Ascending aorta (tissue), 2 donors: ENCODE measurements at places on chromosomes 1 and 21.

DNA sequence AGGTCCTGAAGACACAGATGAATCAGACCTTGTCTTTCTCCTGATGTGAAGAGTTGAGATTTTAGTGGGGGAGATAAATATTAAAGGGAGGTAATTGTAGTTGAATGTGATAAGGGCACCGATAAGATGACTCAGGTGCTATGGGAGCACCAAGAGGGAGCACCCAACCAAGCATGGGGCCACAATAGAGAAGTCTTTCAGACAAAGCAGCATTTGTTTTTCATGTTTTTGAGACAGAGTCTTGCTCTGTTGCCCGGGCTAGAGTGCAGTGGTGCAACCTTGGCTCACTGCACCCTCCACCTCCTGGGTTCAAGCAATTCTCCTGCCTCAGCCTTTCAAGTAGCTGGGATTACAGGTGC, 16.2 kb downstream of the SZT2 start:
- DNase-seq: no peak

DNA sequence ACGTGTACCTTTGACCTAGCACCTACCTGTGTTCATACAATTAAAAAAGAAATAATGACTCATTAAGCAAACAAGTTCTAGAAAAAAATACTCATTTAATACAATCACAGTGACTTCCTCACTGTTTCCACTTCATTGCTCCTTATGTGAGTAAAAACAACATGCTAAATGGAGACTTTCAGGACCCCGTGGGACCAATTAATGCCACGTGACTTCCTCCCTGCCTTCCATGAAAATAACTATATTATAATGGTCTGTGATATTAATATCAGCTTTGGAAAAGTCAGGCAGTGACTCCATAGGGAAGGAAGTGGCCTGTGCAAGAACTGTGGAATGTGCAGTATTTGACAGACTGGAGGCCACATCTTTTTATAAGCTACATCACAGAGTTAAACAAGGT, 337.8 kb downstream of the HLX start:
- DNase-seq: no peak

DNA sequence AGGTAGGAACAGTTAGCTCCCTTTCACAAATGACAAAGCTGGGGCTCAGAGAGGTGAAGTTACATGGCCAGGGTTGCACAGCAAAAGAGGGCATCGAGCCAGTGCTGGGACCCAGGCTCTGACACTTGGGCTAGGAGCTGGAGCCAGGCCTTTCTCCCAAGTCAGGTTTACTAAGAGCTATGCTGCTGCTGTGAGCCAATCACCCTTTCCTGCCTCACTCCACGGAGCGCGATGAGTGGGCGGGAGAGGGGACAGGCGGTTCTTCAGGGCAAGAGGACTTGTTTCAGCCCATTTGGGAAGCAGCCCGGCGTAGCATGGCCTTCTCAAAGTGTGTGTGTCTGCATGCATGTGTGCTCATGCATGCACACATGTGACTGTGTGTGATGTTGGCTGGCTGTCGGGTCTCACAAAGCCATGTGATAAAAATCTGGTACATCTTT, 10.6 kb downstream of the ID3 start:
- no peak for DNase-seq

DNA sequence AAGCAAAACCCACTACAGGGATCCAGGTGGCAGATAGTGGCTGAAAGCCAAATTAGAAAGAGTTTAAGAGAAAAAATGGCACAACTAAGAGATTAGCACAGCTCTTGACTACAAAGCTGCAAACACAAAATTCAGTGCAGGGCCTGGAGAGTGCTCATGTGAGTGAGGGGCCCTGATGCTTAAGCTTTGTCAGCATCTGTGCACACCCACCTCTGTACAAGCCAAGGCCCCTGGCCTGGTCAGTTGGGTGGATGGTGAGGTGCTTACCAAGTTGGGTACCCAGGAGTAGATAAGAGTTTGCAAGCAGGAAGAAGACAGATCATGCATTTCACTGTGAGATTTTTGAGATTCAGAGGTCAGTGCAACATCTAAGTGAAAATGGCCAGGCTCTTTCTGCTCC, 62.7 kb upstream of the ATP1B1 start:
- no peak for DNase-seq

DNA sequence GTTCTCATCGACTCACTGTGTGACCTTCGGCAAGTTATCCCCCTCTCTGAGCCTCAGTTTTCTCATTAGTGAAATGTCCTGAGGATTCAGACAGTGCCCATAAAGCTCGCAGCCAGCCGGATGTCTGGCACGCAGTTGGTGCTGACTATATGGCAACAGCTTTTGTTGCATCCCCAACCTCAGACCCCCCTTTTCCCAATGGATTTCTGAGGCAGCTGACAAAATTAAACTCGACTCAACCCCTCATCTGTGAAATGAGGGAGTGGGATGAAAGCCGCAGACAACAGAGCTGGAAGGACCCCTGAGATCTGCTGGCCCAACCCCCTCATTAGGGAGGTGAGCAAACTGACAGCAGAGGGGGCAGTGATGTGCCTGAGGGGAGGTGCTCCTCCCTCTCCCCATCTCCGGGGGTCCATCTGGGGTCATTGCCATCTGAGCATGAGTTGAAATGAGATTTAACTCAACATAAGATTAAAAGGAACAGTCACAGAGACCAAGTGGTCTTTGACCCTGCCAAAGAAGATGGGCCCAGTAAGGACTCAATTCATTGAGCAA, 40.4 kb downstream of the NKAIN1 start:
- no peak for DNase-seq

DNA sequence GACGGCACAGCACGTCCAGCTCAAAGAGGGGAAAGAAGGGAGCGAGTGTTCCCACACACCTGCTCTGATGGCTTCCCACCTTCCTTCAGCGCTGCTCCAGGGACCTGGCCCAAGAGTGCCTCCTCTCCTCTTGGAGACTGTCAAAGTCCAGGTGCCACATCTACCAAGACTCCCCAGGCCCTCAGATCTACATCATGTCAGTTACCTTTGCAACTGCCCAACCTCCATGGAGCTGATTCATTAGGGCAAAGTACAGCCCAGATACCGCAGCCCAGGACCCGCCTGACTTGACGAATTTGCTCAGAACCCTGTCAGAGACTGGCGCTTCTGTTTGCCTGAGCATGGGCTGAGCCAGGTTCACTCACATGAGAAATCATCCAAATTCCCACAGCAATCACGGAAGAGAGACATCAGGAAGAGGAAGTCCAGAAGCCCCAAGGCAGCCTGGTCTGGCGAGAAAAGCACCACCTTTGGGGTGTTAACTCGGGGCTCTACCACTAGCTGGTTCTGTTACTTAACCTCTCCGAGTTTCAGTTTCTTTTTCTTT, at the start of gene SEC16B:
TSS of gene SEC16B (minus strand) at position 234 of the 547 bp plus-strand sequence. CDS start 2,077 bp downstream, outside the sequence.
- DNase-seq: no peak

DNA sequence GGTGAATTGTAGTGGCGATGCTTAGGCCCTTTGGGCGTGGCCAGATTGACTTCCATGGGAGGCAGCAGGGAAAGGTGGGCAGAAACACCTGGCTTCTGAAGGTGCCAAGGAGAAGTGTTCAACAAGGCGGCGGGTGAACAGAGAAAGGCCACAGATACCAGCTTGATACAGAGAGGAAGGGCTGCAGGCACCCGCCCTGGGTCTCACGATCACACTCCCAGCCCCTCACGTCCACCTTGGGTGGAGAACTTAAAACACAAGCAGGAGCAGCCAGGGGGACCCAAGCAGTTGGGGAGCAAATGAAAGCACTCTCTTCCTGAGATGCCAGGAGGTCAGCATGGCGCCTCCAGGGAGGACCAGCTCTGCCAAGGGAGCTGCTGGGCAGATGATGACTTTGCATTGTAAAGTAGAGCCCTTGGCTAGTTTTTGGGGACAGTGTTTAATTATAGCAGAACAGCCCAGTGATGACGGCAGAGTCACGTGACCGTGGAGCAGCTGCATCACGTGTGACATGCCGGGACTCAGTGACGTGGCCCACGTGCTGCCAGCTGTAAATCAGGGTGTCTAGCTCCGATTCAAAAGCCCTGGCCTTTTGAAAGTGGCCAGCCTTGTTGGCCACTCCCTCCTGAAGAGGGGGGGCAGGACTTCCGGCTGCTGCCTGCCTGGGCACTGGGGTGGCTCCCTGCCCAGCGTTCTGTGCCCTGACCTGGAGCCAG, 19.0 kb downstream of the SLC37A1 start:
- peak; percentile 84 for DNase-seq

- DNase-seq: peak; percentile 67
Observed at GRCh38 chr1:45304311-45305081, 22.2 kb upstream of the HPDL start.

- peak; percentile 77 for DNase-seq
Observed at GRCh38 chr21:42262831-42263231, 43.9 kb downstream of the ABCG1 start.

DNA sequence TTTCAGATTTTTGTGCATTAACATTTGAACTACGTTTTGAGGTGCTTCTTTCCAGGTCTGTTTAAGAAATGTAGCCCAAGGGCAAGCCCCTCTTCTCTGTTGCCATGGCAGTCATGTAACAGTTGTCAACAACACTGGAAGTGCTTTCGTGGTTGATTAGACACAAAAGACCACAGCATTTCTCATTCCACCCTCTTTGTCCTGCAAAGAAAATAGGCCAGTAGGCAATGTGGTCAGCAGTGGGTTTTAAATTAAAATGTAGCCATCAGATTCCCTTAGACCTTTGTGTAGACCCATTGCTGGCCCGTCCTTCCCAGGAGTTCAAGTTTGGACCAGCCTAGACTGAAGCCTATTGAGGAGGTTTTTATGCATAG, 35.4 kb downstream of the VANGL1 start:
- no peak for DNase-seq

- no peak for DNase-seq
Observed at GRCh38 chr1:10510520-10511493, 36.1 kb downstream of the PEX14 start.

- no peak for DNase-seq
Observed at GRCh38 chr1:27346991-27347624, 5.3 kb downstream of the SYTL1 start.

DNA sequence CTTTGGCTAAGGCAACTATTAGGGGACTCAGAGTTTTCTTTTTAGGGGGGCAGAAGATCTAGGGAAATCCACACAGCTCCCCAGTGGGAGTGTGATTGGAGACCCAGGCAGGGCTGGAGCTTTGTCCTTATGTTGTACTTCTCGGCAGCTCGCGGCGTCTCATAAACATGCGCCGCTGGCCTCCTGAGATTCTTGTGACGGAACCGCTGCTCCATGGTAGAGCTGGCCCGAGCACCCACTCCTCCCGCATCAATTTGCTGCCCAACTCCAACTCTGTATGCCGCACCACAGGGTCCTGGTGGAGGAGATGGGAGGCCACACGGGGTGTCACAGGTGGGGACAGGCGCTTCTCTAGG, 143.9 kb downstream of the GALNT2 start:
- no peak for DNase-seq

DNA sequence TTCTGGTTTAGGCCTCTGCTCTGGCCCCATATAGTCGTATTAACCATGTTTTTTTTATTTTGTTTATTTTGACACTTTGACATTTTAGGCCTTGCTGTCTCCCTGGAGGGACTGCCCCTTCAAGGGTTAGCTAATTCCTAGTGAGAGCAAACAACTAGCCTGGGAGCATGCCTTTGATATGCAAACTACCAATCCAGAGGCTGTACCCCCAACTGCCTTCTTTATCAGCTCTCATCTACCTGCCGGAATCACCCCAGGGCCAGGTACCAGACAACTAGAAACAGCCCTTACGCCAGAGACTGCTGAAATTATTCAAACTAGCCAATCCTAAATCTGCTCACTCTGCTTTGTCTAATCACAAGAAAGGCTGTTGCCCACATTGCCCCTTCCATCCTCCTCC, 13.0 kb upstream of the ST6GALNAC5 start:
- DNase-seq: no peak

DNA sequence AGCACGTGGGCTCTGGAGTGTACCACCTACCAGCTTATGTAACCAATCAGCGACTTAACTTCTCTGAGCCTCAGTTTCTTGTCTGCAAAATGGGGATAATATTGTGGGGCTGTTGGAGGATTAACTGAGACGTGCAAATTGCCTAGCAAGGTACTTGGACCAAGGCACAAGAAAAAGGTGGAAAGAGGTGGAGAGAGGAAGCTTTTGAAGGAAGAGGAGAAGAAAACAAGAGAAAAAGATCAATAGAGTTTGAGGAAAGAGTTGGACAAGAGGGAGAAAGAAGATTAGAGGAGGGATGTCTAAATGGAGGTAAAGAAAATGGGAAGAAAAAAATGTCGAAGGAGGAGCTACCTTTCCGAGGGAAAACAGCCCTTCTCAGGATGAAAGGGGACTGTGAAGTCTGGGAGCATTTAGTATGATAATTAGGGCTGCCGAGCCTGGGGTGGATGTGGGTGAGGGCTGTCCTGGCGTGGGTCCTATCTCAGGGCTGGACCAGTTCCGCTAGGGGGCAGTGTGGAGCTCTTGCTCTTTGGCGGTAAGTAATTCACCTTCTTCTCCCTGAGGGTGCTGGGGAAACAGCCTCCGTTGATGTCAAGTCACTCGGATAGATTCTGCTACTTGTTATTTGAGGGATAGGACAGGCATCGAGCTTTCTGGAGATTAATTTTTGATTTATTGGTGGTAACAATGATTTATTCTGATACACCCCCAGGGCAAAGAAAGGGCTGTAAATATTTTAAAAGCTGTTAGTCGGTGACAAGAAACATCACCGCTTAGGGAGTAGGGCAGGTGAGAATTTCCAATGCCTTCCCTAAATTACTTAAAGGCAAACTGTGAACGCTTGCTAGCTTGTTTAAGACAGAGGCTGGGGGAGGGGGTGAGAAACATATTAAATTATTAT, 79.0 kb upstream of the NFASC start:
- no peak for DNase-seq

GRCh38 chr21:41928621-41929220, 25.1 kb downstream of the C2CD2 start:
- DNase-seq: no peak

DNA sequence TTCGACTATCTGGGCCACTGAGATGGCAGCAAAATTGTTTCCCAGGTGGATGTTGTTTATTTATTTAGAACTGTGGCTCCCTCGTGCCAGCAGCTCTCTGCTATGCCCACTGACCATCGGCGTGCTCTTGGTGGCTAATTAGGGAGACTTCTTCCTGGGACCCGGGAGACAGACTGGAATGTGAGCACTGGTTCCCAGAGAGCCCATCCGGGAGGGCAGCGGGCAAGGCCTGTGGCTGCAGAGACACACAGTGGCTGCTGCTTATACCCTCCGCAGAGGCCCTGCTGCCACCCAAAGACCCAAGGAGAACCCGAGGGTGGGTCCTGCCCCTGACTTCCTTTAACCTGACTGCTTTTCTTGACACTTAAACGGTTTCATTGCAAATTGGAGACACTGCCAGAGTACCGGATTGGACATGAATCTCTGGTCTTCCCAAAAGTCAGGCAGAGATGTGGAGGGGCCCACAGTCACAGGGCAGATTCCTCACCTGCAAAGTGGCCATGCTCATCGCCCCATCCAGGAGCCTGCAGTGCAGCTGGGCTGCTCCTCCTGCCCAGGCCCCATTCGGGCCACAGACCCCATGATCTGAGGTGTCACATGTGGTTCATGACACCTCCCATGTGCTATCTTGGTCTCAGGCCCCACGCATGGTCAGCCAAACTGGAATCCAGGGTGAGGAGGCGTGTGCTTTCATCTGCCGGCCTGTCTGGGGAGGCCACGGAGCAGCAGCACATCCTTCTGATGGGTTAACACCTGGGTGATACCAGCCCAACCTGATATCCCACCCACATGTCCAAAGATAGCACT, 5.7 kb upstream of the MATN1 start:
- no peak for DNase-seq
